A172 (cell line): ENCODE measurements at places on chromosomes 5 and 9. TPM values are rescaled to one million over a fixed set of nuclear protein-coding genes. Genes with fewer than 3 reads are reported as not detected.

PCDHGB7 gene
- 14.6 and 15.0 TPM in 2 replicates for total RNA-seq

DNA sequence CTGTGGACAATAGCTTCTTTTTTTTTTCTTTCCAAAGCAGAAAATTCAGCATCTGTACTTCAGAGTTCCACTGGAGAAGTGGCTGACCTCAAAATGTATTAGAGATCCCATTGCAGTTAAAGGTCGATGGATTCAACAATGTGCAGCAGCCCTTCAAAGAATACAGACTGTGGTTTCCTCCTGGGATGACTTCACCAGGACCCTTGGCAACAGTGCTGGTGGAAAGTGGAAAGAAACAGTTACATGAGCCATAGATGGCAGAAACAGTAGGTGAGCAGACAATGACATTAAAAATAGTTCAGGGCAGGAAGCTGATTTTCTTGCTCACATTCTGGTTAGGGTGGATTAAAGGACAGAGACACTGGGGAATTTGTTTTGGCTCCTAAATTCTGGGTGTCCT lies 62.4 kb downstream of the SLC28A3 start:
- peak; percentile 27 for DNase-seq

SPATA31A5 gene
- total RNA-seq, result not detected in 2 replicates

DNA sequence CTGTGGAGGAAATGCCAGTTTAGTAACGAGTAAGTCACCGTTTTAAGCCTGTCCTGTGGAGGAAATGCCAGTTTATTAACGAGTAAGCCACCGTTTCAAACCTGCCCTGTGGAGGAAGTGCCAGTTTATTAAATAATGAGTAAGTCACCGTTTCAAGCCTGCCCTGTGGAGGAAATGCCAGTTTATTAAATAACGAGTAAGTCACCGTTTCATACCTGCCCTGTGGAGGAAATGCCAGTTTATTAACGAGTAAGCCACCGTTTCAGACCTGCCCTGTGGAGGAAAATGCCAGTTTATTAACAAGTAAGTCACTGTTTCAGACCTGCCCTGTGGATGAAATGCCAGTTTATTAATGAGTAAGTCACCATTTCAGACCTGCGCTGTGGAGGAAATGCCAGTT lies 18.9 kb upstream of the PDCD6 start:
- DNase-seq, result peak; percentile 30

LEAP2 gene
- total RNA-seq, result 0.38 and 1.9 TPM in 2 replicates

SPINK7 gene
- not detected in 2 replicates for total RNA-seq

GRCh38 chr9:28781481-28781880 lies 1208.2 kb upstream of the C9orf72 start:
- no peak for DNase-seq

- no peak for DNase-seq
Observed at GRCh38 chr9:35335164-35335563, 154.7 kb upstream of the RUSC2 start.

DNA sequence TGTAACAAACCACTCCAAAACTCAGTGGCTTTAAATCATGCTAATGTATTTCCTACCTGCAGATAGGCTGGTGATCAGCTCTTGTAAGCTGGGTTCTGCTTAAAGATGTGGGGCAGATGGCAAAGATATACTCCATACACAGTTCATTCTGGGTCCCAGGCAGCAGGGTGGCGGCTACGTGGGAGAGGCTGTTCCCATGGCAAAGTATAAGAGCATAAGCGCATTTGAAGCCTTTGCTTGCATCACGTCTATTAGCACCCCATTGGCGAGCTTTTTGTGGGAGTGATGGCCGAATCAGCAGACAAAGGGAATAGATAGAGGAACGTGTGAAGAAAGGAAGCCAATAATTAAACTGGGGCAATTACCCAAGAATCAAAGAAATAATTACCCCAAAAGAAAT lies 523.1 kb downstream of the SPATA31D1 start:
- DNase-seq, result no peak

DNA sequence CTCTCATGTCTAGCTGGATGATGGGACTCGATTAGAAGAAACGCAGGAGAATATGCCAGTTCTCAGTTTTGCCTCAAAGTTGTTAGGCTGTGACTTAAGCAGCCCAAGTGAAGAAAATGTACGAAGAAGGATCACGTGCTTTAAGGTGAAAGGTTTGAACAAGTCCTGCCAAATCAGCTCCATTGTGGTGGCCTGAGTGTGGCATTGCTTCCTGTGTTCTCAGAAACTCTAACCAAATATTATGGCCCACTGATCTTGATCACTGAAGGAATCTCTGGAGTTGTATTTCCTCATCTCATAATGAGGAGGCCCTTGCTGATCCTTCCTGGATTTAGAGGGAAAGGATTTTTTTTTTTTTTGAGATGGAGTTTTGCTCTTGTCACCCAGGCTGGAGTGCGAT lies 44.0 kb downstream of the OTULIN start:
- no peak for DNase-seq

GRCh38 chr9:73269430-73270101 lies 117.9 kb downstream of the ANXA1 start:
- peak; percentile 28 for DNase-seq

DNA sequence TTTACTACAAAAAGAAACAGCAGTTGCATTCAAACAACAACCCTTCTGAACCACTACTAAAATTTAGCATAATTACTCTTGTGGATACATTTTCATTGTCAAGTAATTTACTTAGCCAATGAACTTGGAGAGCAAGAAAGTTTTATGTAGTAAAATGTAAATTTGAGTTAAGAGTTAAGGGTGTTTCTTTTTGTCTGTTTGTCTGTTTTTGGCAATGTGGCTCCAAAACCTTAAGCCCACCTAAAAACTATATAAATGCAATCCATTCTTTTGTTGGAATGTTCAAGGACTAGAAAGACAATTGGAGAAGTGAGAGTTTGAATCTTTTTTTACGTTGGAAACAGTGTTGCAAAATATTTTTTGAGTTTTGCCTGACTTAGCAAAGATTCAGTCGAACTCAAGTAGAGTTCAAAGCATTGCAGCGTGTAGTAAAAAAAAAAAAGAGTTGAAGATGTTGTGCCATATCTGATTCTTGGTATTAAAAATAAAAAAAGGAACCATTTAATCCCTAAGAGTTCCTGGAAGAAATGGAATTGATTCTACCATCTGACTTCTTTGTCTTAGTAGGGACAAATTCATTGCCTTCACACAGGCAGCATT lies 867 bp downstream of the SYK start:
- no peak for DNase-seq

- no peak for DNase-seq
Observed at GRCh38 chr9:100134731-100135130, 35.7 kb downstream of the INVS start.

GRCh38 chr5:107542831-107543231 lies 127.9 kb downstream of the EFNA5 start:
- DNase-seq, result peak; percentile 48

GRCh38 chr5:58149345-58149744 lies 310.5 kb downstream of the PLK2 start:
- peak; percentile 53 for DNase-seq

RNF14 gene
- 123 and 139 TPM in 2 replicates for total RNA-seq

DNA sequence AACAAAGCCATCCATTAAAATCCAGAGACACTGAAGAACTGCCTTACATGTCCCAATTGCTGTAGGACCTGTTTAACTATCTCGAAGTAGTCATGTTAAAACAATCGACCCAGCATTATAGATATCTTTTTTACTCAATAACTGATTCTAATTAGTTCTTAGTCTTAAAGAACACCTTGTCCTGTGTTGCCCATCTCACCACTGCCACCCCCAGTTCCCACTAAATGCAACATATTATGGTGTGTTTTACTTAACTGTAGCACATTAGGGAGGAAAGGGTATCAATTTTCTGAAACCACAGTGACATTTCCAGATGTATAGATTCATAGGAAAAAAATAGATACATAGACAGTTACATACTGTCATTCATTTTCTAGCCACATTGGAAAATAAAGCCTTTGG lies 221.2 kb downstream of the MEF2C start:
- DNase-seq, result peak; percentile 2

DNA sequence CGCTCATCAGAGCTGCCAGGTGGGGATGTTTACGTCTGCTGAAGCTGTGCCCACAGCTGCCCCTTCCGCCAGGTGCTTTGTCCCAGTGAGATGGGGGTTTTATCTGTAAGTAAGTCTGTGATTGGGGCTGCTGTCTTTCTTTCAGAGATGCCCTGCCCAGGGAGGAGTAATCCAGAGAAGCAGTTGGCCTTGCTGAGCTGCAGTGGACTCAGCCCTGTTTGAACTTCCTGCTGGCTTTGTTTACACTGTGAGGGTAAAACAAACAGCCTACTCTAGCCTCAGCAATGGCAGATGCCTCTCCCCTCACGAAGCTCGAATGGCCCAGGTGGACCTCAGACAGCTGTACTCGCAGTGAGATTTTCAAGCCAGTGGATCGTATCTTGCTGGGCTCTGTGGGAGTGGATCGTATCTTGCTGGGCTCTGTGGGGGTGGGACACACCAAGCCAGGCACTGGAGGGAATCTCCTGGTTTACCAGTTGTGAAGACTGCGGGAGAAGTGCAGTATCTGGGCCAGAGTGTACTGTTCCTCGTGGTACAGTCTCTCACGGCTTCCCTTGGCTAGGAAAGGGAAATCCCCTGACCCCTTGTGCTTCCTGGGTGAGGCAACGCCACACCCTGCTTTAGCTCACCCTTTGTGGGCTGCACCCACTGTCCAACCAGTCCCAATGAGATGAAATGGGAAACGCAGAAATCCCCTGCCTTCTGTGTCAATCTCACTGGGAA lies 530.1 kb upstream of the DMAC1 start:
- DNase-seq, result no peak

TRPM3 gene
- total RNA-seq, result 0.09 and 0.57 TPM in 2 replicates

- DNase-seq, result no peak
Observed at GRCh38 chr5:1553539-1554409, 30.0 kb upstream of the LPCAT1 start.

SPINK4 gene
- total RNA-seq, result not detected in 2 replicates

DNA sequence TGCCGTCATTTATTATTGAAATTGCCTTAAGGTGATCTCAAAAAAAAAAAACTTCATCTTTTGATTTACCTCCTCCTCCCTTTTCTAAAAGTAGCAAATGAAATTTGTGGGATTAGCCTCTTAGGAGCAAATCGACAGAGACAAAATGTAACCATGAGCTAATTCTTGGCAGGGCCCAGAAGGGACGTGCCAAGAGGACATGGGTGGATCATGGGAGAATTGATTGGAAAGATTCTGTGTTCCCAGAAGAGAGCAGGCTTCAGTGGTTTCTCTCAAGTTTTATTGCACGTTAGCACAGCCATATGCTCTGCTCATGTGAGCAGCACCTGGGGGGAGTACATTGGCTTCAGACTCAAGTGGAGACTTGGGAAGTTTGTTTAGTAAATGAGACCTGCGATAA lies 394.6 kb downstream of the ELAVL2 start:
- no peak for DNase-seq

DNA sequence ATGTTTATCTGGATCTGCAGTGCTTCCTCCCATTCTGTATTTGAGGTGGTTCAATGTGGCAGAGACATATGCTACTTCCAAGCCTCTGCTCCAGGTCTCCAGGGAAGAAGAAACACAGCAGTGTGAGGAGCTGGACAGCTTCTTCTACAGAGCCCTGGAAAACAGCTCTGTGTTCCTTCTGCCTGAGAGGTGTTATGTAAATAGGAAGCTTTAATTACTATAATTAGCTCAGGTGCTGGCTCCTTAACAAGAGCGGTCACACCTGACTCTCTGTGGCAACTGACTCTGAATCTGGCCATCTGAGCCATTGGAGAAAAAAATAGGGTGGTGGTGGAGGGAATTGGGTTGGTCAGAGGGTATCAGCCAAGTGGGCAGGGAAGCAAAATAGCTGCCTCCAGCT lies 332.4 kb upstream of the BRINP1 start:
- no peak for DNase-seq

GRCh38 chr5:75654693-75655295 lies 43.5 kb downstream of the ANKDD1B start:
- DNase-seq, result no peak

DNA sequence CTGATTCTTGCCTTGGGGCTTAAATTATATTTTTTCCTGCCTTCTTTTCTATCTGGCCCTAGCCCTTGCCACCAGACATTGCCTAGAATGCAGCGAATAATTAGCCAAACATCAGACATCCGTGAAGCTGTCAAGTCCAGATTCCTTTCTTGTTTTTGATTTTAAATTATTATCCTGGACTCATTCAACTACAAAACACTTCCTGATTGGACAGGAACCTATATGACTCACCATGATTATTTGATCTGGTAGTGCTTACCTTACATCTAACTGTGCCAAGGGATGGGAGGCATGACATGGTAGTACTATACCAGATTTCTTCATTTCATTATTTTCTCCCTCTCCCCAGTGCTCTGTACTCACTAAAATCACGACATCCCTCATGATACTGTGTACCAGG lies 829.6 kb downstream of the TLR4 start:
- peak; percentile 19 for DNase-seq

DNA sequence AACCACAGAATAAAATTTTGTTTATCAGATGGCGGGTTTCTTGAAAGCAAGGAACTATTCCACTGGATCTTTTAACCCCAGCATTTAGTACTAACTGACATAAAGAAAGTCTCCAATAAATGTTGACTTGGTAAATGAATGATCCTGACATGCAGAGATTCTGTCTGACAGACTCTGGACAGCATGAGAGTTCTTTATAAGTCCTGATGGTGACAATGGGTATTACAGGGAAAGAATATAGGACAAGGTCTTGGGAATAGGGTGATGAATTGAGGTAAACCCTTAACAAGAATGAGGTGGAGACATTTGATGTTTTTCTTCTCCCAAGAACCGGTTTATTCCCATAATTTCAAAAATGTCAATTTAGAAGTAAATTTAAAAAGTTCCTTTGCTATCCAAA lies 453.9 kb downstream of the TUSC1 start:
- DNase-seq, result no peak

DNA sequence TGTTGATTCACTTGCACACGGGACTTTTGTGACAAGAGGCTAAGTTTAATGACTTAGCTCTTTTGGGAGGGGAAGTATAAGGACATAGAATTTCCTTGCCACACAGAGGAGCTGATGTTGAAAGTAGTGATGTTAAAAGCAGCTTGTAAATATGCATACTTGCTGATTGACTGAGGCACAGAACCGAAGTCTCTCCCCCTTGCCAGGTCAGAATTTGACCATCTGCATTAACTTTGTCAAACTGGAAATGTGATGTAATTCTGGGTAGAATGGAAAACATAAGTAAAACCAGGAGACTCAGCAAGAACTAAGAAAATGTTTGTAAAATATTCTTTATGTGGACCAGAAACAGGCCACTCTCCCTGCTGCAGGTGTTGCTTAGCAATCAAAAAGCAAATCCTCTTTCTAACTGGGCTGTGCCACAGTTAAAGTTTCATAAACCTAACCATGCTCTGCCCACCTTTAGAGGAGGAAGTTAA lies 284.2 kb downstream of the NR3C1 start:
- no peak for DNase-seq

DNA sequence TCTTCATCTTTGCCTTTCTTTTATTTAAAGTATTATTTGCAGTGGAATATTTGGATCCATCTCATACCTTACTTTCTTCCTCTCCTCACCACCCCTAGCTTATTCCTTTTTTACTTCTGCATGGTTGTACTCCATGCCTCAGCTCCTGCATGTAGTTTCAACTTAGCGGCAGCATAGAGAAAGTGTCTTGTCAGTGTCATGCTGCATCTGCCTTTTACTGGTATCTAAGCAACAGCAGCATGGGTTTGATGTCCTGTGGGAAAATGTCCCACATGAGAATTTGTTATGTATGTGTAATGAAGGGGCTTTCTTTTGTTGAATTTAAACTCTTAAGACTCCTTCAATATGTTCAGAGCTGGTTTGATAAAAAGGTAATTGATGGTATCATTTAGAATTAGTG lies 20.6 kb downstream of the TCERG1 start:
- DNase-seq, result no peak
